ENCODE measurements at places on chromosomes 3 and 15. TPM values are rescaled to one million over a fixed set of nuclear protein-coding genes. Genes with fewer than 3 reads are reported as not detected.

The RBPMS2 gene
- total RNA-seq, result 36.9 TPM

DNA sequence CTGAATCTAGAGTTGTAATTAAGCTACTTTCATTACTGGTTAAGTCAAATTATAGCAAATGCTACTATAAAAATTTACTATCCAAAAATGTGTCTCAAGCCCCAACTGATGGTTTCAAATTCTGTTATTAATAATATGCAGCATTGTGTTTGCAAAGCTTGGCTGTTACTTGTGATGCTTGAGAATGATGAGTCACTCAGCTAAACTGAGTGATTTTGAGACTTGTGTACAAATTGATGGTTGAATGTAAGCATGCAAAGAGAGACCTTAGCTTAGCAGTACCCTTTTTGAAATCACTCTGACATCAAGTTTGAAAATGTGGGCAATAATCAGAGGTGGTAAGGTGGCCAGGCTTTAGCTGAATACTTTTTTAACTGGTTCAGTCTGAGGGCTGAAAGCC, 27.6 kb downstream of the OPA1 start:
- DNase-seq, result no peak

DNA sequence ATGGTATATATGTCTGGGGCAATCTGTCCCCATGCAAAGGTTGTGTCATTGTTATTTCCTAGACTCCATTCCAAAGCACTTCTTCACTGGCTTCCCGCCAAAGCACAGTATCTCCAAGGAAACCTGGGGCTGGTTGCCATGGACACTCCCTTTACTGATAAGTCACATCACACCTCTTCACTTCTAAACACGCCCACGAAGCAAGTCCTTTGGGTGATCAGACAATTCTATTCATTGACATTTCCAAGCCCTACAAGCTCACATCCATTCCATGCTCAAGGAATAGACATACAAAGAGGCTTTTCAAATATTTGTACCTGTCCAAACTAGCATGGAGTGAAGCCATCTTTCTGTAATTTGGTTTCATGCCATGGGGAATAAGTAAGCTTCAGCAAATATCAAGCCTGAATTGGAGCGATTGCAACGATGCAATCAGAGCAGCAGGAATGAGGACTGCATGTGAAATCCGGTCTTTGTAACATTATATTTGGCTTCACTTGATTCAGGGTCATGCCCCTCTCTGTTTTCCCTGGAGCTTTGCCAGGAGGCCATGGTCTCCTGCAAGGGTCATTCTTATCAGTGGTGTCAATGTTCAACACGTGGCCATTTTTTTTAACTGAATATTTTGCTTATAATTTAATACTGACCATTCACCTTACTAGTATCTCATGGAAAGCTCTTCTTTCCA, 201.6 kb upstream of the TMC3 start:
- DNase-seq, result peak; percentile 23

GRCh38 chr15:40048926-40049475, 10.0 kb upstream of the SRP14 start:
- DNase-seq, result no peak

DNA sequence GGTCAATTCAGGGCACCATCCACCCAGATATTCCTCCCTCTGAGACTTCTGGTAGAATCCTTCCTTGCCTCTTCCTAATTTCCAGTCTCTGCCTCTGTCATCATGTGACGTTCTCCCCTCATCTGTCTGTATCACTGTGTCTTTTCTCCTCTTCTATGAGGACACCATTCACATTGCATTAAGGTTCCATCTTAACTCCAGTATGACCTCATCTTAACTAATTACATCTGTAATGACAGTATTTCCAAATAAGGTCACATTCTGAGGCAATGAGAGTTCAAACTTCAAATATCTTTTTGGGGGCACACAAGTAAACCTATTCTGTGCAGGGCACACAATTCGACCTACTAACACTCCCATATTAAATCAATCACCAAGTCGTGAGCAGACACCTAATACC, 169.7 kb downstream of the FHIT start:
- DNase-seq, result no peak

DNA sequence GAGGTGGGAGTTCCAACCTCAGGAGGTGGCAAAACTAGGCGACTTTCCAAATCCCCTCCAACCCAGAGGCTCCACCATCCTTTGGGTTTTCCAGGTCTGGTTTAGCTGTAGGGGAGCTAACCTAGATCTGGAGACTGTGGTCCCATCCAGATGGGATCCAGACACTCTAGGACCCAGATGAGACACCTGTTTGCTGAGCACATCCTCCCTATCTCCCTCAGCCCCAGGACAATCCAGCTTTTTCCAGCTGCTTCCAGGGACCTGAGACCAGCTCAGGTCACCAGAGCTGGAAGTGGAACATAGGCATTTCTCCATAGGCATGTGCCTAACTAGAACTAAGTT, 18.2 kb downstream of the CRTAP start:
- no peak for DNase-seq

DNA sequence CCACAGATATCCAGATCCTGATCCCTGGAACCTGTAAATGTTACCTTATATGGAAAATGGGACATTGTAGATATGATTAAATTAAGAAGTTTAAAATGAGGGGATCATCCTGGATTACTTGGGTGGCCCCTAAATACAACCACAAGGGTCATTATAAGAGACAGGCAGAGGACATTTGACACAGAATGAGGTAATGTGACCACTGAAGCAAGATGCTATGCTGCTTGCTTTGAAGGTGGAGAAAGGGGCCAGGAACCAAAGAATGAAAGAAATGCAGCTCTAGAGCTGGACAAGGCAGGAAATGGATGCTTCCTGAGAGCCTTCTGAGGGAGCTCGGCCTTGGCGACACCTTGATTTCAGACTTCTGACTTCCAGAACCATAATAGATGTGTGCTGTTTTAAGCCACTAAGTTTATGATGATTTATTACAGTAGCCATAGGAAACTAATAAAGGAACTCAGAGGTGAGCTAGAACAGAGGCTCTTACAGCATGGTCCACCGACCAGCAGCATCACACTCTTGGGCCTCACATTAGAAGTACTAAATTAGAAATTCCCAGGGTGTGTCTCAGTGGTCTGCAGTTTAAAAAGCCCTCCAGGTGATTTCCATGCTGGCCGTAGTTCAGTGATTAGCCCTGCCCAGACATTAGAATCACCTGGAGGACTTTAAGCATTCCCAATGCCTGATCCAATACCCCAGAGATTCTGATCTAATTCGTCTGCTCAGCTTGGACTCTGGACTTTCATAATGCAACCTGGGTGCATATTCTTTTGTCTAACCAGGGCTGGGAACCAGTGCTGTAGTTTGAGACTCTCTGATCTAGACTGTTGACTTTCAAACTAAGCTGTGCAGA, 7.5 kb downstream of the COLQ start:
- DNase-seq, result no peak

GRCh38 chr15:37097144-37097919, 3.0 kb downstream of the MEIS2 start:
- no peak for DNase-seq

DNA sequence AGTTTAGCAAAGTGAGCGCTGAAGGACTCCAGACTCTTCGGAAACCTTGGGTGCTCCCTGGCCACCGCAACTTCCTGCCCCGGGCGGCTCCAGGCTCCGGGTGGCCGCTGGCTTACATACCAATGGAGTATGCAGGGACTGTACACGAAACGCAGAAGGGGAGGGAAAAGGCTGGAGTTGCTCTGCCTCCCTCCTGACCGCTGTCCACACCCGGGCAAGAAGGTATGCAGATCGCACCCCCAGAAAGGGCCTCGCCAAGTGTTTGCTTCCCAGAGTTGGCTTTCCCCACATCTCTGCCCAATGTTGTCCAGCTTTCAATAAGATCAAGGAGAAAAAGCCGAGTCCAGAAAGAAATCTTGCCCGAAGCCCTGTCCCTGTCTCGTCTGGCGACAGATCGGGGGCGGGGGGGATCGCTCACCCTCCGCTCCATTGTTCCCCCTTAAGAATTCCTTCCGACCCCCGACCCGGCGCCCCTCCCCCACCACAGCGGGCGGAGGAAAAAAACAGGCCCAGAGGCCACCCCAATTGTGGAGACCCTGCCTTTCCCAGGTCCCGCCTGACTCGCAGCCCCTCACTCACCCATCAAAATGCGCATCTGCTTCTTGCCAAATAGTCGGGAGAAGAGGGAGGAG, 533 bp downstream of the ARF4 start:
- DNase-seq, result peak; percentile 75

- no peak for DNase-seq
Measured at GRCh38 chr3:63952248-63952594, 40.0 kb upstream of the SCAANT1 start.

GRCh38 chr15:49715211-49715610, 94.4 kb downstream of the DTWD1 start:
- DNase-seq, result no peak

The ITGB5 gene
- total RNA-seq, result 269 TPM

The MKRN3 gene
- not detected for total RNA-seq

DNA sequence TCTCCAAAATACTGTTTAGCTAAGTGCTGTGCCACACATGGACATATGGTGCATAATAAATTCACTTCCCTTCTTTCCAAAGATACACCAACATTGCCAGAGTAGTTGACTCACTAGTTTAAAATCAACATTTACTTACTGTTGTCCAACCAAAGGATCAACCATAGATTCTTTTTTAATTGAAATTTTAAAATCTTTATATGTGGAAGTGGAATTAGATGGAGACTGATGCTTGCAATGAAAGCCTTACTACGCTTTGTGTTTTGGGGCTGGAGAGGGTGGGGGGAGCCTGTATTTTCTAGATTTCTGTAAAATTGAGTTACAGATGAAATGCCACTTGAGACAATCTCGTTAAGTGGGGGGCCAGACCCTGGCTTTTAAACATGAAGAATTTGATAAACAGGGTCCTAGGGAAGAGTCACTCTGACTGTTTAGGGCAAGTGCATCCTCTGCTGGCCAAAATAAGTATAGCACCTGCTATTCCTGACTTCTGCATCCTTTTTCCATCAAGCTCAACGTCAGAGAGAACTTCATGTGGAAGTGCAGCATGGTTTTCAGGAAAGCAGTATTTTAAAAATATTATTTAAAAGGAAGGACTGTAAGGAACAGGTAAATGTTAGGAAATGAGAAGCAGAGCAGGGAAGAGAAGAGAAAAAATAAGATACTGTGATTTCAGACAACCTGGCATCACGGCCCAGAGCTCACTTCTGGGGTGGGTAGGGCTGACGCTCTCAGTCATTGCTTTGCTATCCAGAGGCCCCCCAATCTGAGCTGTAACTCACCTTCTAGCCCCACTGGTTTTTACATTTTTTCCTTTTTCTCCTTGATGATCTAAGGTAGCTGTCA, 76.7 kb downstream of the BOC start:
- DNase-seq, result peak; percentile 81

The CISH gene
- total RNA-seq, result 3.6 TPM

- no peak for DNase-seq
Measured at GRCh38 chr15:101329867-101330380, 34.9 kb upstream of the SNRPA1 start.

GRCh38 chr3:120429921-120430361, 20.9 kb downstream of the FSTL1 start:
- DNase-seq, result no peak

The NEK11 gene
- total RNA-seq, result 3.7 TPM

- DNase-seq, result no peak
Measured at GRCh38 chr15:33059184-33059583, 135.3 kb downstream of the FMN1 start.

The IQCF5 gene
- not detected for total RNA-seq

DNA sequence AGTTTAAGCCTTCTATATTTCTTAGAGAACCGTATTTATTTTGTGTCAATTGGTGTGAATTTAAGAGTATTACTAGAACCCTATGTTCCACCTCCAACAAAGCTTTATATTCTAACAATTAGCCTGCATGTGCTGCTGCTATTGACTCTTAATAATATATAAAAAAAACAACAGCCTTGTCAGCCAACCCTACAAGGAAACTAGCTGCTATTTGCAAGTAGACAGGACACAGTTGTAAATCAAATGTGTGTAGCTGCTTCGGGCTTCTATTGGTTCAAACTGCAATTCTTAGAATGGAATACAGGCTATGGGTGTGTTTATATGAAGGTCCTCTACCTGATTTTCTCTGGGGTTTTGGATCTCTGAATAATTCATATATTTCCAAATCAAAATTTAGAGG, 60.7 kb downstream of the ZBTB20 start:
- DNase-seq, result no peak

DNA sequence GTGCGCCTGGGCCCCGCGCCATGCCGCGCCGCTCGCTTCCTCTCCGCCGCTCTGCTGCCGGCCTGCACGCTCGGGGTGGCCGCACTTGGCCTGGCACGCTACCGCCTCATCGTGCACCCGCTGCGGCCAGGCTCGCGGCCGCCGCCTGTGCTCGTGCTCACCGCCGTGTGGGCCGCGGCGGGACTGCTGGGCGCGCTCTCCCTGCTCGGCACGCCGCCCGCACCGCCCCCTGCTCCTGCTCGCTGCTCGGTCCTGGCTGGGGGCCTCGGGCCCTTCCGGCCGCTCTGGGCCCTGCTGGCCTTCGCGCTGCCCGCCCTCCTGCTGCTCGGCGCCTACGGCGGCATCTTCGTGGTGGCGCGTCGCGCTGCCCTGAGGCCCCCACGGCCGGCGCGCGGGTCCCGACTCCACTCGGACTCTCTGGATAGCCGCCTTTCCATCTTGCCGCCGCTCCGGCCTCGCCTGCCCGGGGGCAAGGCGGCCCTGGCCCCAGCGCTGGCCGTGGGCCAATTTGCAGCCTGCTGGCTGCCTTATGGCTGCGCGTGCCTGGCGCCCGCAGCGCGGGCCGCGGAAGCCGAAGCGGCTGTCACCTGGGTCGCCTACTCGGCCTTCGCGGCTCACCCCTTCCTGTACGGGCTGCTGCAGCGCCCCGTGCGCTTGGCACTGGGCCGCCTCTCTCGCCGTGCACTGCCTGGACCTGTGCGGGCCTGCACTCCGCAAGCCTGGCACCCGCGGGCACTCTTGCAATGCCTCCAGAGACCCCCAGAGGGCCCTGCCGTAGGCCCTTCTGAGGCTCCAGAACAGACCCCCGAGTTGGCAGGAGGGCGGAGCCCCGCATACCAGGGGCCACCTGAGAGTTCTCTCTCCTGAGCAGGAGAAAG, 951 bp downstream of the GPR62 start:
- peak; percentile 91 for DNase-seq

The BCL2A1 gene
- total RNA-seq, result not detected

DNA sequence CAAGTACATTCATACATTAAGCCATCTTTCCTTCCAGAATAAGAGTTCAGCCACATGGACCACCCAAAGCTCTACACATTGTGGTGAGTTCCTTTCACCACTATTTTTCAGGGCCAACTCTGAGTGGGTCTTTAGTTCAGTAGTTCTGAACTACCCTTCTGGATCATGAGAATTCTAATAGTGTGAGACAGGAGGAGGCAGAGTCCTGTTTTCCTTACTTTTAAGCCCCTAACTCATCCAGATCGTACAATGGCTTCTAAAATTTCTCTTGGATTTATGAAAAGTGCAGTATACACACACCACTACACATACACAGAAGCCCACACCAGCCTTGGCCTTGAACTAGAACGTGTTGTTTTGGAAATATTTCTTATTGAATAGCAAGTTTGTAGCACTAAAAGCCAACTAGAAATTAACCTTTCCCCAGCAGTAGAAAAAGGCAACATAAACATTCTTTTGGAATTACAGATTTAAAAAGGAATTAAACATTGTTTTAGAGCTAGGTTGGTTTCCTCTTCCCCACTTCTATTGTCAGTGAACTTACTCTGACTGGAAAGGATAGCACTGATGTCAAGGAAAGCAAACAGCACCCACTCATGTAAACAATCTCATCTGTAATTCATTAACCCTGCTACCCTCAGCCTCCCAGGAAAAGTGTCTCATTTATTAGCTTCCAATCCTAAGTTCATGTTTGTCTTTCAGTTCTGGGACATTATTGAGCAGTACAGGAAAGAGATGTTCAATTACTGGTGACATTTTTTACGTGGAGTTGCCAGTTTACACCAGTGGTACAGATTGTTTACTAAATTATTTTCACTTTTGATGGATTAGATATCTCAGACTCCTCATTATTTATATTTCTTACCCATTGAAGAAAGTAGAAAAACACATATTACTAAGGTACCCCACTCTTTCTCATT, 95.7 kb upstream of the AGTR1 start:
- no peak for DNase-seq

All from GM23338 (cell line).